GM23338 (cell line): ENCODE measurements at places on chromosomes 2 and 18. TPM values are rescaled to one million over a fixed set of nuclear protein-coding genes. Genes with fewer than 3 reads are reported as not detected.

Gene TUBA4B
- 0.14 TPM in 1 of 2 replicates, not detected in the other for total RNA-seq

Gene GLB1L
- total RNA-seq: 5.4 and 5.6 TPM in 2 replicates

Gene RFTN2
- 0.42 and 1.0 TPM in 2 replicates for total RNA-seq

Gene PLB1
- total RNA-seq: 0.21 TPM in 1 of 2 replicates, not detected in the other

Gene NGEF
- 4.2 and 5.4 TPM in 2 replicates for total RNA-seq

Gene LOXHD1
- total RNA-seq: 0.16 and 0.17 TPM in 2 replicates

Gene CAPN13
- total RNA-seq: 0.19 and 0.94 TPM in 2 replicates

Gene ZNF892
- total RNA-seq: 13.3 and 17.9 TPM in 2 replicates

Gene STARD6
- not detected in 2 replicates for total RNA-seq

Gene ASB18
- not detected in 2 replicates for total RNA-seq

Gene RAPGEF4
- 1.9 and 4.7 TPM in 2 replicates for total RNA-seq

DNA sequence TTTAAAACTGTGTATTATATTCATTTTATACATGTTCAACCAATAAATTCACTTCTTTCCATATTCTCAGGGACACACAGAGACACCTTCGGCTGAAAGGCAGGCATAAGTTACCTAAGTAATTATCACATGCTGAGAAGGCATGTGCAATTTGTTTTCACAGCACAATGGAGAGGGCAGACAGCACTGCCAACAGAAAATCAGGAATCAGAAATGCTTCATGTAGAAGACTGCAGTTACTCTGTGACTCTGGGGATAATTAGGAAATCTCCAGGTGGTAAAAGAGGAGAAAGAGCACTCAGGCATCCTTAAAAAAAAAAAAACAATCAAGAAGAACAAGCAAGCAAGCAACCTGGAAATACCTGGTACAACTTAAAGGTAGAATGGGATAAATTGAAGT lies 49.3 kb downstream of the DSEL start:
- H3K36me3 ChIP-seq: no peaks in the 10 kb centered on the region
- no peak overlapping the region for H3K4me3 ChIP-seq
- no peaks in the 10 kb centered on the region for H3K27me3 ChIP-seq
- DNase-seq: no peak
- H3K27ac ChIP-seq: no peak overlapping the region

GRCh38 chr2:27202854-27203253 lies 9.0 kb upstream of the ATRAID start:
- H3K27me3 ChIP-seq: no peaks in the 10 kb centered on the region
- H3K4me1 ChIP-seq: no peaks in the 10 kb centered on the region
- no peak overlapping the region for H3K4me3 ChIP-seq
- no peak for DNase-seq

GRCh38 chr2:233375490-233376314 lies 21.4 kb downstream of the DGKD start:
- no peak for DNase-seq
- H3K4me1 ChIP-seq: peaks cover 6% of the 10 kb centered on the region
- H3K27ac ChIP-seq: no peak overlapping the region
- H3K4me3 ChIP-seq: no peak overlapping the region
- H3K27me3 ChIP-seq: no peaks in the 10 kb centered on the region

- no peak for DNase-seq
- no peaks in the 10 kb centered on the region for H3K27me3 ChIP-seq
- peaks cover 5% of the 10 kb centered on the region; the same call in 1 of the 2 replicates for H3K4me1 ChIP-seq
- no peaks in the 10 kb centered on the region for H3K36me3 ChIP-seq
- no peak overlapping the region for H3K4me3 ChIP-seq
Observed at GRCh38 chr2:59974051-59974766, 579.2 kb downstream of the BCL11A start.

GRCh38 chr2:235638541-235639427 lies 144.9 kb downstream of the AGAP1 start:
- no peaks in the 10 kb centered on the region for H3K36me3 ChIP-seq
- no peaks in the 10 kb centered on the region for H3K27me3 ChIP-seq
- no peak overlapping the region for H3K27ac ChIP-seq
- DNase-seq: peak; percentile 48

DNA sequence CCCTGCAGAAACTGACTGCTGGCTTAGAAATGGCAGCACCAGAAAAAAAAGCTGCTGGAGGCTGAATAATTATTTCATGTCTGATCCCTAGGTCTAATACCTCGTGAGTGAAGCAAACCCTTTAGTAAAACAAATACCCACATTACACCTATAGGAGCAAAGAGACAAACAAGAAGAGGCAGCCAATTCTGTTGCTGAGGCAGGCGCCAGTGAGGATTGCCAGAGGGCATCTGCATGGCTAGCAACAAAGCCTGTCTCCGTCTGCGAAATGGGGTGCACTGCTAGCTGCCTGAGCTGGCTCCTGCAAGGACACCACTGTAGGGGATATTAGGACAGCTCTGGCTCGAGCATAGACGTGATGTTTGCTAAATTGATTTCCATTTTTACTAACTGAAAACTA lies 509.7 kb downstream of the TDRD15 start:
- H3K4me1 ChIP-seq: no peaks in the 10 kb centered on the region
- H3K27me3 ChIP-seq: no peaks in the 10 kb centered on the region
- no peak overlapping the region for H3K4me3 ChIP-seq
- no peak overlapping the region for H3K27ac ChIP-seq
- peak; percentile 4 for DNase-seq
- H3K36me3 ChIP-seq: no peaks in the 10 kb centered on the region

GRCh38 chr2:240245184-240245583 lies 104.7 kb upstream of the OTOS start:
- no peaks in the 10 kb centered on the region for H3K4me1 ChIP-seq
- H3K4me3 ChIP-seq: no peak overlapping the region
- H3K27ac ChIP-seq: no peak overlapping the region
- no peak for DNase-seq
- H3K27me3 ChIP-seq: no peaks in the 10 kb centered on the region

DNA sequence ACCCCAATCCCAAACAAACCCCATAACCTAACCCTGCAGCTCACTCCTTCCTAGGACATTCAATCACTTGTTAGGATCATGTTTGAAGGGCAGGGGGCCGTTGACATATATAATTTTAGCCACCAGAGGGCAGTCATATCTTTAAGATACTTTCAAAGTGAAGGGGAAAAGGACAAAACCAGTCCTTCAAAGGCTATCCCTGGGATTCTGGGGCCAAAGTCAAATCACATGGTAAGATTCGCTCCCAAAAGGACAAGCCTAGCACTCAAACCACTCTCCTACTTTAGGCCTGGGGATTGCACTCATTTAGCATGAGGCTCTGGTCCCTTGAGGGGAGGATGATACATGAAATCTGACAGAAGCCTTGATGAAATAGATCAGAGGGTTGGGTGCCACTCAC lies 44.6 kb downstream of the HAUS1 start:
- H3K36me3 ChIP-seq: no peaks in the 10 kb centered on the region
- no peaks in the 10 kb centered on the region for H3K27me3 ChIP-seq
- peak; percentile 96 for DNase-seq

DNA sequence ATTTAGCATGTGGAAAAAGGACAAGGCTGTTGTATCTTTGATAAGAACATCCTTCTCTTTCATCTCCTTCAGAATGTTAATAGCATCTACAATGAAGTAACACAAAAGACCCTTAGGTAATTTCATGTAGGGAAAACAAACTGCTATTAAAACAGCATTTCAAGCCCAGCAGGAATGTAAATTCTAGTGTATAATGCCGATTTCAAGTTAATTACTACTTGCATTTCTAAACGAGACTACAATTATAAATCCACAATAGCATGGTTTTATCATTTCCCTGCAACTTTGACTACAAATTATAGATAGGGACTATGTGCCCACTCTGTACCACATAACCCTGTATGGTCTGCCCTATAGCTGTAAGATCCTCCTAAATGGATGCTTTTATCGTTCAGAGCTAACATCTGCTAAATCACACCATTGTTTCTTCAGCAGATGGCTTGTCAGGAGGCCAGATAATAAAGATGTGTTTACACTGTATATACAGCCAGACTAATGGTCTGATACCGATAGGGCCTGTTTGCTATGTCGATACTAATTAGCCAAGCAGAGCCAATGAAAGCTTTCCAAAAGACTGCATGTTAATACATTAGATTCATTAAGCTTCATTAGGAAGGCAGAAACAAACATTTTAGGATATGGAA lies 51.9 kb downstream of the LRPPRC start:
- H3K27ac ChIP-seq: peak overlapping the region; percentile 35; the same call in 1 of the 2 replicates
- no peak for DNase-seq
- H3K4me3 ChIP-seq: no peak overlapping the region
- H3K27me3 ChIP-seq: no peaks in the 10 kb centered on the region
- H3K4me1 ChIP-seq: peaks cover 43% of the 10 kb centered on the region
- H3K36me3 ChIP-seq: peaks cover 32% of the 10 kb centered on the region

DNA sequence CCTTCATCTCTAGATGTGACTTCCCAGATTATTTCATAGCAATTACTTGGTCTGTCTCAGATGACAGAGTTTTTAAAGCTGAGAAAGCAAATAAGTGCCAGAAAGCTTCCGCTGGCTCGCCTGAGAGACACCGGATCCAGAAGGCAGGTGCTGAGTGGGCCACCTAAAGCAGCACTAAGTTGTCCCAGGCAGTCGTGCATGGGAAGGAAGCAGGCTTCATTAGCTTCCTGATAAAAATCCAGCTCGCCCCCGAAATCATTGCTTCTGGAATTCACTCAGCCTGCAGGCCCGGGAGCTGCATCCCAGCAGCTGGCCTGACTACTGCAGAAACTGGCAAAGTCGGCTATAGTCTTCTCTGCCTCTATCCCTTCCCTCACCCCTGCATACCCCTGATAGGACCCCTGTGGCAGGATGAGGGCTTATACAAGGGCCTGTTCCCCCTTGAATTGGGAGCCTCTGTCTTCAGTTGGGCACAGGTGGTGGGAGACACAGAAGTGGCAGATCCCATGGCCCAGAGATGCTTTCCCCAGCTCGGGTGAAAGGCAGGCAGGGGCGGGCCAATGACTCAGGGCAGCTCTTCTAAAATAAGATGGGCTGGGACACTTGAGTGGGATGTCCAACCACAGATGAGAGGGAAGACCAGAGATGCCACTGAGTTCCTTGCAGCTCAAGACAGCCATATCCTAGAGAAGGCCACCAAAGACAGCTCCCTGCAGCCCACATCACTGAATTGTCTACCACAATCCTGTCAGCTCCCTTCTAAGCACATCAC lies 262.4 kb upstream of the PKDCC start:
- H3K27me3 ChIP-seq: no peaks in the 10 kb centered on the region
- peaks cover 2% of the 10 kb centered on the region; the same call in 1 of the 2 replicates for H3K4me1 ChIP-seq
- H3K4me3 ChIP-seq: no peak overlapping the region
- H3K36me3 ChIP-seq: no peaks in the 10 kb centered on the region

DNA sequence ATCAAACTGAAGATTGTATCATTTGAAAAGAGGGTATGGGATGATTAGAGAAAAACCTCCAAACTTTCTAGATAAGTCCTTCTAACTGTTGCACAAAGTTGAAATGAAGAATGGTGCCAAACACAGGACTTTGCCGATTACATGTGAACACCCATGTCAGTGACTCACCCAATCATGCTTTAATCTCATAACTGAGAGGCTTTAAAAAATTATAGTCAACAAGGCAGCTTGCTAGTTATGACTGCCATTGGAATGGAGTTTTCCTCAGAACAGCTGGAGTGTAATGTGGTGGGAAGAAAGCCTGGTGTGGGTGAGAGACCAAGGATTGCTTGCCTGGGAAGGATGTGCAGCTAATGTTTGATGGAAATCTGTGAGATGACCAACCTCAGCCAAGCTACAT lies 98.2 kb upstream of the ALPP start:
- no peak for DNase-seq
- H3K36me3 ChIP-seq: no peaks in the 10 kb centered on the region
- H3K27ac ChIP-seq: no peak overlapping the region
- H3K27me3 ChIP-seq: no peaks in the 10 kb centered on the region
- no peak overlapping the region for H3K4me3 ChIP-seq
